ENCODE measurements at places on chromosomes 1 and 21. TPM values are rescaled to one million over a fixed set of nuclear protein-coding genes. Genes with fewer than 3 reads are reported as not detected.

Gene FCGR3A
- polyA plus RNA-seq, result not detected

Gene CD84
- polyA plus RNA-seq, result not detected

Gene ESRRG
- polyA plus RNA-seq, result 0.17 TPM

Gene MYOG
- 0.03 TPM for polyA plus RNA-seq

Gene PGBD5
- 0.05 TPM for polyA plus RNA-seq

Gene ATF6
- 27.4 TPM for polyA plus RNA-seq

DNA sequence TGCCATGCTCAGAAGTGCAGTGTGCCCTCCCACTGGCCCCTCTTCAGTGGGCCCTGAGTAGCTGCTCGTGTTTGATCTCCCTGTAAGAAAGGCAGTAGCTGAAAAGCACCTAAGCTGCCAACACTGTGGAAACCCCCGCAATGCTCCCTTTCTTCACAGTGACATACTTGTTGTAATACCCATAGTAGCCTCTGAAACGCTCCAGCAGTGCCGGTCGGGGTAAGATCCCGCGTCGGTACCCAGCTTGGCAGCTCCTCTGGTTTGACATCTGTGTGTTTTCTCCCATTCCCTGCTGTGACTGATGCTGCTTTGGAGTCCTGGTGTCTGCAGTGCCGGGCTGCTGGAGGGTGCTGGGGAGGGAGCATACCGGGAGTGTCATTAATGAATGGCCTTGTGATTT is 3.6 kb downstream of the CHAF1B start:
- peak; percentile 75 for DNase-seq

DNA sequence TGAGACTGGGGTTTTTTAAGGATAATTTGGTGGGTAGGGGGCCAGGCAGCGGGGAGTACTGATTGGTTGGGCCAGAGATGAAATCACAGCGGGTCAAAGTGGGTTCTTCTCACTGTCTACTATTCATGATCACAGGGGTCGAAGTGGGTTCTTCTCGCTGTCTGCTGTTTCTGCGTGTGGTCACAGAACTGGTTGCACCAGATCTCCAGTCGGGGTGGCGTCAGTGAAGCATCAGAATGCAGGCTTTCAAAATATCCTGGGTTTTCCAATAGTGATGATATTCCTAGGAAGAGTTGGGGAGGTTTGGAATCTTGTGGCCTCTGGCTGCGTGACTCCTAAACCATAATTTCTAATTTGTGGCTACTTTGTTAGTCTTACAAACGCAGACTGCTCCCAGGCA is 45.1 kb downstream of the TRPM2 start:
- DNase-seq, result no peak

GRCh38 chr1:194846488-194846887 is 1660.1 kb upstream of the B3GALT2 start:
- DNase-seq, result no peak

DNA sequence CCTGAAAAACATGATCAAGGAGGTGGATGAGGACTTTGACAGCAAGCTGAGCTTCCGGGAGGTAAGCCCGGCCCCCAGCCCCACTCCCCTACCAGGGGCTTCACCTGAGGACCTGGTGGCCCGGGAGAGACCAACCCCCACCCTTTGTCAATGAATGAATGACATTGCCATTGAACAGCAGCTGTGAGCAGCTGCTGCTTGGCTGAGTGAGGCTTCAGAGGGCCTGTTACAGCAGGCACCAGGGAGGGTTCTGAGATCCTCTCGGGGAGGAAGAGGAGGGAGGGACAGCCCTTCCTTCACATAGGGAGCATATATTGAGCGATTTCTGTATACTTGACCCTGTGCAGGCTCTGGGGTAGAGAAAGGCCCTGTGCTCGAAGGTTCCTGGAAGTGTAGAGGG is 12.3 kb upstream of the CTRC start:
- no peak for DNase-seq

- DNase-seq, result no peak
Observed at GRCh38 chr1:226095286-226095685, 32.8 kb downstream of the H3-3A start.

DNA sequence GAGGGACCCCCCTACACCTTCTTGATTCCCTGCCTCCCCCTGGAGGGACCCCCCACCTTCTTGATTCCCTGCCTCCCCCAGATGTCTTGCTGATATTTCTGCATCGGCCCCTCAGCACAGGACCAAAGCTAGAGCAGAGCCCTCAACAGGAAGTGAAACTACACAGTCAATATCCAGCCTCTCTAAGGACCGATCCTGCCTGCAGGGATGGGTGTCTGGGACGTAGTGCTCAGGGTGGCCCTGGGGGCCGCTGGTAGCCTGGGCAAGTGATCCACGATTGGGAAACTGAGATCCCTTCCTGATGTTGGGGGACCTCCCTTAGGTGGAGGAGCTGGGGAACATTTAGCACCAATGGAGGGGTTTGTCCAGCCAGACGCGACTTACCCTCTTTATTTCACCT is 3.9 kb upstream of the LEFTY2 start:
- no peak for DNase-seq

- DNase-seq, result peak; percentile 62
Observed at GRCh38 chr21:46322351-46323226, 1.1 kb downstream of the C21orf58 start.

DNA sequence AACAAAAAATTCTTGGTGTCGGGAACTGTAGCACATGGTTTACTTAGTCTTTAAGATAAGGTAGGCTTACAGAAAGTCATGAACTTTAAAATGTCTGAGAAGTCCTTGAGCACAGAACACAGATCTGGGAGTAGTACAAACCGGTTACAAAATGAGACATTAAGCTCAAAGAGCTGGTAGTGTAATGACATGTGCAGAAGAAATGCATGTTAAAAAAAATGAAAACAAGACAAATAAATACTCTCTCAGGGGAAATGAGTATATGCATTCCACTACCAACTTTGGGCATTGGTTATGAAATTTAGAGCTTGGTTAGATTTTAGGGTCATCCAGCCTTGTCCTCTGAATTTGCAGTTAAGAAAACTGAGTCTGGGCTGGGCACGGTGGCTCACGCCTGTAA is 91.5 kb upstream of the F3 start:
- peak; percentile 60 for DNase-seq

- DNase-seq, result peak; percentile 10
Observed at GRCh38 chr1:10867138-10867721, 70.8 kb upstream of the CASZ1 start.

DNA sequence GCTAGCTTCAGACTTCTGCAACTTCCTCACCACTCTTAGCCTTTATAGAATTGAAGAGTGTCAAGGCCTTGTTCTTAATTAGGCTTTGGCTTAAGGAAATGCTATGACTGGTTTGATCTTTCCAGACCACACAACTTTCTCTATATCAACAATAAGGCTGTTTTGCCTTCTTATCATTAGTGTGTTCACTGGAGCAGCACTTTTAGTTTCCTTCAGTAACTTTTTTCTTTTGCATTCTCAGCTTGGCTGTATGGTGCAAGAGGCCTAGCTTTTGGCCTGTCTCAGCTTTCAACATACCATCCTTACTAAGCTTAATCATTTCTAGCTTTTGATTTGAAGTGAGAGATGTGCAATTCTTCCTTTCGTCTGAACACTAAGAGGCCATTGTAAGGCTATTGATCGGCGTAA is 8.6 kb downstream of the PRKACB start:
- peak; percentile 37 for DNase-seq

- no peak for DNase-seq
Observed at GRCh38 chr1:151267760-151268159, 13.2 kb downstream of the PSMD4 start.

GRCh38 chr1:241265428-241265827 is 91.6 kb downstream of the RGS7 start:
- DNase-seq, result no peak

DNA sequence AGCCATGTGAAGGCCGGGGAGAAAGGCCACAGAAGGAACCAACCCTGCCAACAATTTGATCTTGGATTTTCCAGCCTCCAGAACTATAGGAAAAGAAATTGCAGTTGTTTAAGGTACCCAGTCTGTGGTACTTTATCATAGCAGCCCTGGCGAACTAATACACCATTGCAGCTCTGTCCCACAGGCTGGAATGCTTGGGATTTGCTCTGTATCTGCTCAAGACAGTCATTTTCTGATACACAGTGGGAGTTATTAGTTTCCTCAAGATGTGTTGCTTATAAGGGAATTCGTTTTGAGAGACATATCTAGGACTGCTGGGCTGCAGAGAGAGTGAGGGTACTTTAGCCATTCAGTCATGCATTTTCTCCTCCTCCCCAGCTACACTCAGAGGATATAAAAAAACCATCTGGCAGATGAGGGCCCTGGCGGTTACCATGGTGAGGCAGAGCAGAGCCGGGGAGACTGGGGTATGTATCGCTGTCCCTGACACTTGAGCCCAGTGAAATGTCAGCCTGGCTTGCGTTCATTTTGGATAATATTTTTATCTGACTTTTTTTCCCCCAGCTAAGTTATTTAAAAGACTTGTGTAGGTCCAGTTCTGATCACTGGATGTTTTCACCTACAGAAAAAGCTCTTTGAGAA is 104.6 kb downstream of the DIRAS3 start:
- DNase-seq, result no peak

All from fibroblast of lung (primary cell).